ENCODE measurements at places on chromosomes 5 and 9.

DNA sequence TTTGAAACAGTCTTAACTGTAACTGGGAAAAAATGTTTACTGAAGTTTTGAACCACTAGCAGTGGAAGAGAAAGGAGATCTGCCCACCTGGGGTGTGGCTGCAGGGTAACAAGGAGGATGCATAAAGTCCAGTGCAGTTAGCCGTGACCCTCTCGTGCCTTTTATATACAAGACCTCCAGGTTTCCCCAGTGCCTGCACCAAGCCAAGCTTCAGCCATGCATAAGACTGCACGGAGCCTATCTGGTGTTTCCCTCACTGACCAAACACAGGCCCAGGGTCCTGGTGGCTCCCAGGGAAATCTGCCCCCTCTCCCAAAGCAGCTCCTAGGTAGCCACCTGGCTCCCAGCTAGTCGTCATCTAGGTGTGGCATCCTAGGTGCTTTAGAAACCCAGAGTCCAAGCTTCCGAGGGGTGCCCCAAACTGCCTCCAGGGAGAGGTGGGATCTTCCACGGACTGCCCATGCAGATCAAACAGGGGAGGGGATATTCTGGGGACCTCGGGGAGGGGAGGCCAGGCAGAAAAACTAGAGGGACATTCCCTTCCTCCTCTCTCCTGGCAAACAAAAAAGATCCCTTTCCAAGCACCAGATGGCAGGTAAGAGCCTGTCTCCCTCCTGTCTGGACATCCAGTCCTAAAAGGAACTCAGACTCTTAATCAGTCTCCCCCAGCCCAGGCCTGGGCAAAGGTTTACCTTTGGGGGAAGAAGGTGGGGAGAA lies 2.7 kb downstream of the SHB start:
- DNase-seq: no peak

DNA sequence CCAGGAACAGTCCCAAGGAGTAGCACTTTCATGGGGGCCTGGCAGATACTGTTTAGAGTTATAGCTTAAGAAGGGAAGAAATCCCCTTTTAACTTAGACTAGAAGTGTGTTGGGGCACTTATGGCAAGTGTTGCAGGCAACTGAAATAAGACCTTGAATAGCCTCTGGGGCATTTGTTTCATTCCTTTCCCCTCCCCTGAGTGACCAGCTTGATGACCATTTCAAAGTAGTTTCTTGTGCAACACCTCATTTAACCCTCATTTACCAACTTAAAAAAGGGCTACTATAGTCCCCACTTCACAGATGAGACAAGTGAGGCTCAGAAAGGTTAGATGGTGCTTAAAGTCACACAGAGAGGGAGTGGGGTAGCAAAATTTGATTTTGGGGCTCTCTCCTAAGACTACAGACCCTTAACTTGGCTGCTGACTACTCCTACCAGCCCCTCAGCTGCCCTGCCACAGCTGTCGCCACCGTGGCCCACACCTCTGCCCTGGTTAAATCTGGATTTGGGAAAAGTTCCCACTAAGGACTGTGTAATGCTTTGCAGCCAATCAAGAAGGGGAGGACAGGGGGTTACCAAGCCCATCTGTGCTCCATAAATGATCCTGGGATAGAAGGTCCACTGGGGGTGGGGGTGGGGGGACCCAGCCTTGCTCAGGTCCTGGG lies 5.5 kb downstream of the PDLIM4 start:
- no peak for DNase-seq

- no peak for DNase-seq
Observed at GRCh38 chr5:132439521-132440089, 51.0 kb downstream of the IRF1 start.

DNA sequence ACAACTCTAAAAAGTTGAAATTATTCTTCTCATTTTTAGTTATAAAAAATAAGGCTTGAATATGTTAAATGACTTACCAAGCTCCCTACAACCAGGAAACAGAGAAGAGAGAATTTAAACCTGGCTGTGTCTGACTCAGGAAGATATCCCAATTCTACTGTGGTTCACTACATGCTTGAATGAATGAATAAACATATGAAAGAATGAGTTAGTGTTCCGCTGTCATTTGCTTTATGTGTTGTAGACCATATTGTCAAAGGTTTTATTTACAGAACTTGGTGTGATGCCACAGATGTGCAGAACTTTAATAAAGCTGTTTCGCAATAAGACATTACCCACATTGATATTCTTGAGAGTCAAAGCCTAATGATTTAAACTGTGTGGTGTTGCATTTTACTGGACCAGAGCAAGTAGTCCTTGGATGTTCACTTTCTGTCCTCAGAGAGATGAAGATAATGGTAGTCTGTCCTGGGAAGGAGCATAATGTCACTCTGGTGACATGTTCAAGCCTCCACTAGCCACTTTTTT lies 313.2 kb downstream of the TRIM32 start:
- DNase-seq: no peak

GRCh38 chr9:109872901-109873300 lies 92.9 kb downstream of the PALM2AKAP2 start:
- DNase-seq: no peak

DNA sequence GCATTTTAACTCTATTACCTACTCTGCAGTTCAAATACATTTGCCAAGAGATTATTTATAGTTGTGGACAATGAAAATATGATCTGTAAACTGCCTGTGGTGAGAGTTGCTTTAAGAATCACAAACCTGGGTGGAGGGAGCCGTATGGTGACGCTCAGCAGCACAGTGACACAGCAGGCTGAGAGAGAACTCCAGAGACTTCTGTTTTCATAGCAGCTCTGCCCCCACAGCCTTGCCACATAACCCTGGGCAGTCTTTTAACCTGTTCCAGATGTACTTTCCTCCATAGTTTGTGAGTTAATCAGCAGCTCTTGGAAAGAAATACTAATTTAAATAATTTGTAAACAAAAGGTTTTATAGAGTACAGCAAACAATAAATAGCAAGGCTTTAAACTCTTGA lies 450.5 kb downstream of the ELAVL2 start:
- DNase-seq: no peak

GRCh38 chr5:179065703-179066102 lies 5.5 kb downstream of the ZNF354C start:
- DNase-seq: no peak

GRCh38 chr5:125370461-125371205 lies 624.2 kb upstream of the ZNF608 start:
- no peak for DNase-seq

DNA sequence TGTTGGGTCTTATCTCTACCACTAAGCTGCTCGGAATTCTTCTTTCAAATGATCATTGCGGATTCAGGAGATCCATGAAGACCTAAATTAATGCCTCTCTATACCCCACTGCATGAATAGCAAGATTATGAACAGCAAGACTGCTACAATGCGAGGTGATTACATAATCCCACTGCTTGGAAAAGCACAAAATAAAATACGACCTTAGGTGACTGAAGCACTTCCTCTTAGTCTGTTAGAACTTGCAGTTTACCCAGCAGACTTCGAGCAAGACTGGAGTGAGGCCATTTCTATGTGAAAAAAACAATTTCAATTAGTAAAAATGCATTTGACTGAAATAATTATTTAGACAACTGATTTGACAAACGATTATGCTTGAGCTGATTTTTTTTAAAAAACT lies 59.8 kb downstream of the SH3RF2 start:
- DNase-seq: no peak

DNA sequence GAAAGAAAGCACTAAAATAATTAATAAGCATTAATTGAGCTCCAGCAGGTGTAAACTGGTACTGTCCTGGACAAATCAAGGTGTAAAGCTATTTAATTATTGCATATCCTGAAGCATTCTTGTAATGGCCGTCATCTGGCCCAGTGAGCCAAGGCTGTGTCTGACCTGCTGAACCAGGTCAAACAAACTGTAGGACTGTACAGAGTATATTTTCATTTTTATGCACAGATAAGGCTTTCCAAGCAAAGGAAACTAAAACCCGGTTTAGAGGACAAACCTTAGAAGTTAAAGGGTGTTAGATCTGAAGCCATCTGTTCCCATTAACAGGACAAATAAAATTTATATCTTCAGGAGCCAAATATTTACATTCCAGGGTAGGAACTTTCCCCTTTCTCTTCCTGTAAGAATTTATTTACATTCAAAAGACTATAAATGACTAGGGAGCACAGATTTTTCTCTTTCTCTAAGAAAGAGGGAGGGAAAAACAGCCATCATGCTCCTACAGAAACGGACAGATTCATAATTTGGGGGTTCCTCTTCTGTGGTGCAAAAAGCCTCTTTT lies 69.8 kb downstream of the ESM1 start:
- no peak for DNase-seq

DNA sequence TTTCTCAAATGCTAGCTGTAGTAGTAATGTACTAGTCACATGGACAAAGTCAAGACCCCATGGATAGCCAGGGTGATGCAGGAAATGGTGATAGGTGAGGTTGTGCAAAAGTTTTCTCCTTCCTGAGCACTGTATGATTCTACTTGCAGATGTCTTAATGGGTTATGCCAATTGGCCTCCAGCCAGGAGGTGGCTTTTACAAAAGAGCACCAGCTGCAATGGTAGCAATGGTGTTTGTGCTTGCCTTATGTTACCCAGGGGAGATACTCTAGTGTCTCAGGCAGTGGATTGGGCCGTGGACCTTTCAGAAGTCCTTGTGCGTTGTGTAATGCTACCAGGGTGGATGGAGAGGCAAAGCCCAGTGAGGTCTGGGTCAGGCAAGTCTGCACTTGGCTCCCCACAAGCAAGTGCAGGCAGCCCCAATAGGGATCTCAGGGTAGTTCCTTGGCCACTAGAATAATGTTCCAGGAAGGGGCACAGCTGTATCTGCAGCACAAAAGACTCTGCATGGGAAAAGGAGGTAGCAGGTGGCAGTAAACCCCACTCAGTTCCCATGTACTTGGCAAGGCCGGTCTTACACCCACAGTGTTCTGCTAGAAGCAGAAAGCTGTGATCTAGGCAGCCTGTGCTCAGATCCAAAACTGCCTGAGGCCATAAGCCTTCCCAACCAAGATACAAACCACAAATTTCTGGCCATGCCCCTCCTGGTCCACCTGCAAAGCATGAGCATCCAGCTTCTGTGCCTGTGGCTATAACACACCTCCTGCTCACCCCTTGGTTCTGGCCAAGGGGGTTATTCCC lies 46.4 kb upstream of the EDIL3 start:
- DNase-seq: no peak

GRCh38 chr9:98099898-98100297 lies 19.1 kb downstream of the TRIM14 start:
- DNase-seq: no peak

- no peak for DNase-seq
Observed at GRCh38 chr5:142998316-142999020, 228.3 kb downstream of the ARHGAP26 start.

- DNase-seq: no peak
Observed at GRCh38 chr9:34291023-34291422, 38.0 kb downstream of the KIF24 start.

DNA sequence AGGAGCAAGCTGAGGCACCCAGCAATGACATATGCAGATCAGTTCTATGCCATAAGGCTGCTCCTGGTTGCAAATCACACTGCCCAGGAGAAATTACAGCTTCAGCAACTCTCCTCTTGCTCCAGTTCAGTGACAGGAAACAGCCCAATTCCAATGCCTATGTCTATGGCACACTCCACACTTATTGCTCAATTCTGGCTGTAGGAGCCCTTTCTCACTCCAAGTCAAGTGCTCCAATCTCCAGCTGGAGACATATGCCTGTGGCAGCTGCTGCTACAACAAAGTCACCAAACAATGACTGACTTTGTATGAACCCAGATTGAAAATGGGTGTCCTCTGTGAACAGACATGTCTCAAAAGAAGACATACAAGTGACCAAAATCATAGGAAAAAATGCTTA lies 31.8 kb upstream of the PLCXD3 start:
- no peak for DNase-seq

DNA sequence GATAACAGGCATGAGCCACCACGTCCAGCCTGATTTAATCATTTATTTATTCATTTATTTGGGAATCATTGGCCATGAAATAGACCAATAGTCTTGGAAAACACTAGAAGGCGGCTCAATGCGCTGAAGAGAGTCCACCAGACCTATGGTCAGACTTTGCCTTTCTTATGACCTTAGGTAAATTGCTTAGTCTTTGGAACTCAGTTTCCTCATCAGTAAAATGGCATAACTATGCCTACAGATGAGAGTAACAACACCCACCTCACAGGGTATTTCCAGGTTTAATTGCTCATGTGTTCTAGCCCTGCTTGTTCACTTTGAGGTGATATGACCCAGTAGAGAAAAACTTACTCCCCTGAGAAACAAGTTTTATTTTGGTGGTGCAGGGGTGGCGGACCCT lies 38.2 kb upstream of the CPEB4 start:
- DNase-seq: no peak

DNA sequence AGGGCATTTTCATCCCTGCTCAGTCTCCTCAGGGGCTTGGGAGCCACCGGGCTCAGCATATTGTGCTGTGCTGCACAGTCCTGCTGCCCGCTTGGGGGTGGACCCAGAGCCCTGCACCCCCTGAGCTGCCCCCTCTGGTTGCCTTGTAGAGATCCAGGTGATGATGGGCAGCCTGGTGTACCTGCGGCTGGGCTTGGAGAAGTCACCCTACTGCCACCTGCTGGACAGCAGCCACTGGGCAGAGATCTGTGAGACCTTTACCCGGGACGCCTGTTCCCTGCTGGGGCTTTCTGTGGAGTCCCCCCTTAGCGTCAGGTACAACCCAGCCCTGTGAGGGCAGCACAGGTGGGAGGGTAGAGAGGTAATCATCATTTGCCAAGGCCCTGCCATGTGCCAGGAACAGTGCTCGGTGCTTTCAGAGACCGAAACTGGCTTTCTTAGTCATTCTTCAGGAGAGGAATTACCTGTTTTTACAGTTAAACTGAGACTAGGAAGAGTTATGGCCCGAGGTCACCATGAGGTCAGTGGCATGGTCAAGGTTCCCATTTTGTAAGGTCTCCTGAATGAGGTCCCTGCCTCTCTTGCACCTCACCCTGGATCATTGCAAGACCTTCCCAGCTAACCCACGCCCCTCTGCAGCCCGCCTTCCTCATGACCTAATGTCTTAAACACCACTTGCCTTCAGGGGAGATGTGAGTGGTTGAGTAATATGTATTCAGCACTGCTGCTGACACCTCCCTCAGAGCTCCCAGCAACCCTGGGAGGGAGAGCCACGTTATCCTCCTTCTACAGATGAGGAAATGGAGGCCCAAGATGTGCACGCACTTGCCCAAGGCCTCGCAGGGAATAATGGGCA lies 7.5 kb downstream of the NHP2 start:
- DNase-seq: no peak

DNA sequence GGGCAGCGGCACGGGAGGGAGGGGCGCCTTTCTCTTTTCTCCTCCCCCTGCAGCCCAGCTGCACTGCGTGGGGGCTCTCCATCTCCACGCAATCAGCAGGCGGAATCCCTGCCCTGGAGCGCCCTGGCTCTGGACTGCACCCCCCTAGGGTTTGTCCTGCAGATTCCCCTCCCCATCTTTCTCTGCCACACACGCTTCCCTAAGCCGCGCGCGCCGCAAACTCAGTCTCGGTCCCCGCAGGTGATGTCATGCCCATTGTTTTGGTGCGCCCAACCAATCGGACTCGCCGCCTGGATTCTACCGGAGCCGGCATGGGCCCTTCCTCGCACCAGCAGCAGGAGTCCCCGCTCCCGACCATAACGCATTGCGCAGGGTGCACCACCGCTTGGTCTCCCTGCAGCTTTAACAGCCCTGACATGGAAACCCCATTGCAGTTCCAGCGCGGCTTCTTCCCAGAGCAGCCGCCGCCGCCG lies at the start of gene KCNN2:
TSS of gene KCNN2 (plus strand) at position 347 of the 473 bp plus-strand sequence. CDS start at position 417, 70 bp downstream.
- DNase-seq: peak; percentile 34

- no peak for DNase-seq
Observed at GRCh38 chr5:141517880-141518617, 29.2 kb downstream of the PCDHGC5 start.

All from retinal pigment epithelial cell (primary cell).